ENCODE measurements at places on chromosomes 4 and X.

- no peak for DNase-seq
Measured at GRCh38 chrX:149570668-149571067, 16.6 kb downstream of the MAGEA9B start.

GRCh38 chr4:77956917-77957316 is 94.3 kb downstream of the MRPL1 start:
- no peak for DNase-seq

DNA sequence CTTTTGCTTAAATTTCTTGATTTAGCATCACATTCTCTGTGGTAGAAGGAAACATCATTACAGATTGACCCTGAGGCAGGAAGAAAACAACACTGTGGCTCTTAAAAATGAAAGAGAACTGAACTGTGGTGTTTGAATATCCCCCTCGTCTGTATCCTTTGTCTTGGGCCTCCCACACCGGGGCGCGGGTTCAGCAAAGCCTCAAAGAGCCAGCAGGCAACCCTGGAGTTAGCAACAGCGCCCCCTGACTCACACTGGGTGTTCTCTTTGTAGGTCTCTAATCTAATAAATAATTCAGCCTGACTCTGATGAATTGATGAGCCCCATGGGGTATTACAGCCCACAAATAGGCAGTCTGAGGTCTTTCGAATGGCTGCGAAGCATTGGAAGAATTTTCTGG is 46.1 kb upstream of the CTSO start:
- DNase-seq = no peak

GRCh38 chr4:123390846-123391456 is 5.6 kb upstream of the SPRY1 start:
- no peak for DNase-seq

DNA sequence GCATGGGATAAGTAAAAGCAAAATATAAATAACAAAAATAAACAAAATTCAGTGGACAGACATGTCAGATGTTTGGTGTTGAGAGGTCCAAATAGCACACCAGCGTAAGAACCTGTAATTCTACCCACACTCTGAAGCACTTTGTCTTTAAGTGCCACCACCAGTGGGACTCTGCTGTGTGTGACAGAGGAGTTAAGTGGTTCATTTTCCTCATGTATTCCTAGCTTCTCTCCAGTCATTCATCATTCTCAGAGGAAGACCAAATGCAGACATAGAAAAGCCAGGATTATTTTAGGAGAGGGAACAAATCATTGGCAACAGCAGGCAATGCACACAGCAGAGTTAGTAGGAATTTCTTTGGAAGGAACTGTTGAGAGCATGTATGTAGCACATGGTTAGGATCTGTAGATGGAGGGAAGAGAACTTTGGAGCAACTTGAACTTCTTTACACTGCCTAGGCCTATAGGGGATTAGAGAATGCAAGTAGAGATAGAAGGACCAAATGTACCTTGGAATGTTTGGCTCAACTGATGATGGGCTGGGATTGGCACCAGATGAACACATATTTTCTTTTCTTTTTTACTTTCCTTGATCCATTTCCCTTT is 43.0 kb upstream of the ARHGAP24 start:
- DNase-seq = no peak

- no peak for DNase-seq
Measured at GRCh38 chr4:37734989-37735388, 48.8 kb upstream of the RELL1 start.

- DNase-seq = no peak
Measured at GRCh38 chr4:126955292-126956183, 677.2 kb upstream of the INTU start.

- DNase-seq = no peak
Measured at GRCh38 chr4:38207110-38207457, 246.9 kb downstream of the PTTG2 start.

DNA sequence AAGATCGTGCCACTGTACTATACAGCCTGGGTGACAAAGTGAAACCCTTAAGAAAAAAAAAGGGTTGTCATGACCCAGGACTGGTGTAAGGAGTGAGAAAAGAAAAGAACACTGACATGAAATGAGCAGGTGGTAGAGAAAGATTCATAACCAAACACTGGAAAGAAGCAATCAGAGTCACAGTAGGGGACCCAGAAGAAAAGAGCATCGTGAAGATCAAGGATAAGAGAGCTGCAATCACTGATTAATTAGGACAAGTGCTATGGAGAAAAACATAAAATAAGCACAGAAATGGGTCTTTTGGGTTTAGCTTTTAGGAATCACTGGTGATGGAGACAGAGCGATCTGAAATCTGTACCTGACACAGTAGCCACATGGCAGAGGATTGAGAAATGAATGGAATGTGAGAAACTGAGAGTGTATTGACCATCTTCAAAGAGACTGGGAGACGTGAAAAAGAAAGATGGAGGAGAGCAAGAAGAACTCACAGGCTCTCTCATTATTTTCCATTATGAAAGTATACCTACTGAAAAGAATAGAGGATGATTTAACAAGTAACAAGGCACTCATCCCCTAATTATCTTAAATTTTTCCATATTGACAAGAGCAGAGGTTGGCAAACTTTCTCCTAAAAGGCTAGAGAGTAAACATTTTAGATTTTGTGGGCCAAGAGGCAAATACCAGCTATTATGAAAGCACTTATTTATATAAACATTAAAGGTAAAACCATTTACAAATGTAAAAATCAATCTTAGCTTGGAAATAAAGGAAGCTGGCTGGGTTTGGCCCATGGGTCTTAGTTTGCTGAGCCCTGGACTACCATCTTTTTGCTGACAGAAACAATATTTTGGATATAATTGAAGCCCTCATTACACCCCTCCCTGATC is 7.3 kb downstream of the TMEM154 start:
- no peak for DNase-seq

- no peak for DNase-seq
Measured at GRCh38 chrX:12080265-12080664, 58.0 kb upstream of the FRMPD4 start.

- no peak for DNase-seq
Measured at GRCh38 chr4:29320947-29321620, 1399.1 kb upstream of the PCDH7 start.

DNA sequence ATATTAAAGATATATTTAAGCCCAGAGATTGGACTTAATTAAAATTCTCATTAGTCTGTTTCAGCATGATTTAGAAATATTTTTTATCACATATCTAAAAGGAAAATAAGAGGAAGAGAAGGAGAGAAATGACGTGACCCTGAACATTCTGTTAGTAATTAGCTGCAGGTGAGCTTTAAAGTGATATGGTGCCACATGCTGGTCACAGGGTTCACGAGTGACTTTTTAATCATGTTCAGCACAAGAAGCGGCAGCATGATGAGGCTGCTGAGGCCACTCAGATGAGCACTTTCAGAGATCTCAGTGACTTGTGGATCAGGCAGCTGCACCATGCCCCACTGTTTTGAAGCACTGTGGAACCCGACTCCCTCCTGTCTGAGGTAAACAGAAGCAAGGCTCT is 37.9 kb upstream of the NPY2R start:
- DNase-seq = no peak

- no peak for DNase-seq
Measured at GRCh38 chrX:39205467-39205866, 404.2 kb downstream of the MID1IP1 start.

- no peak for DNase-seq
Measured at GRCh38 chr4:131427000-131427399, 1722.1 kb upstream of the PCDH10 start.

DNA sequence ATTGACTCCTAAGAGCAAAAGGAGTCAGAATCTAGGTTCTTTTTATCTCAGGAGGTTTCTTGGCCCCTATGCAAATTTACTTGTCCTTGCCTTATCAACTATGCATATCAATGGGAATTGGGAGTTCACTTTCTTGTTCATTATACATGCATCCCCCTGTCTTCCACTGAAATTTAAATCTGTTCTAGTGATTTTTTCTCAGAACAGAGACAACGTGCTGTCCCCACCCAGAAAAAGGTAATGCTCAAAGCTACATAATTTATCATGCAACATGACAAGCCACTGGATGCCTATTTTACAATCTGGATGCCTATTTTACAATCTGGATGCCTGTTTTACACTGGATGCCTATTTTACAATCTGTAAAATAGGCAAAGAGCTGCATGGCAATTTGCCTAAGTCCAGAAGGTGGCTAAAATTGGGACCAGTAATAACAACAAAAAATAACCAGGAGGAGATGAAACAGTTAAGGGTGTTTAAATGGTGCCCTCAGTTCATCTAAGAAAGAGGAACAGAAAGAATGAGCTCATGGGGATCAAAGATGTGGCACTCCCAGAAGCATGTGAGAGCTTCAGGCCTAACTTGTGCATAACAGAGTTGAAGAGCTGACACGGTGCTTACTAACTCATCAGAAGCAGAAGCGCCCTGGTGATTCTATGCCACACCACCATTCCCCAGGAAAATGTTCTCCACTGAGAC is 537.8 kb upstream of the BOD1L1 start:
- no peak for DNase-seq

DNA sequence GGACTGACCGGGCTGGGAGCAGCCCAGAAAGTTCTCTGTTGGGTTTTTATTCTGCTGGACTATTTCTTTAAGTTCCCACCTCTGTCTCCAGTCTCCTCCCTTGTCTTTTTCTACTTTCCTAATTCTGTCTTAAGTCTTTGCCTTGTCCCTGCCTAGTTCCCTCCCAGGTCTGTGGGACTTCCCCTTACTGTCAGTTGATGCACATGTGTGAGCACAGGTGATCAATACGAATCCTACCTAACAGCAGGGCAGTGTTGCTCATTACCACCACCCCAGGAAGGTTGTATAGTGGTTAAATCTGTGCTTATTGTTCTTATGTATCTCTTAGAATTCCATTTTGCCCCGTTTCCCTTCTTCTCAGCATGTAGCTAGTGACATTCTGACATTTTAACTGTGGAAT is 62.1 kb downstream of the GALNTL6 start:
- no peak for DNase-seq

GRCh38 chr4:143270256-143270838 is 66.3 kb upstream of the GAB1 start:
- DNase-seq = no peak

DNA sequence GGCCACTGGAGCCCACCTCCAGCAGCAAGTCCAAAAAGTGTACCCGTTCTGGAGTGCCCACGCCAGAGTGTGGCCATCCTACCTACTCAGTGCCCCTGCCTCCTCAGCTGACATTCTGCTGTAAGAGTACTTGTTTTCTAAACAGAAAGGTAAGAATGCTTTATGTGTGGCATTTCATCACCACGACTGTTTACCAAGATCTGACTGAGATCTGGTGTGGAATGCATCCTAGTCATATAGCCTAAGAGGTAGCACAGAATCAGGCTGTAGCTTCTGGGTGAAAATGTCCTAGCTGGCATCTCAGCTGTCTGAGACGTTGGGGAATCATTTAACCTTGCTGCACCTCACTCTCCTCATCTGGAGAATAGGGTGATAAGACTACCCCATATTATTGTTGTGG is 638.7 kb upstream of the TENM3 start:
- DNase-seq = no peak

DNA sequence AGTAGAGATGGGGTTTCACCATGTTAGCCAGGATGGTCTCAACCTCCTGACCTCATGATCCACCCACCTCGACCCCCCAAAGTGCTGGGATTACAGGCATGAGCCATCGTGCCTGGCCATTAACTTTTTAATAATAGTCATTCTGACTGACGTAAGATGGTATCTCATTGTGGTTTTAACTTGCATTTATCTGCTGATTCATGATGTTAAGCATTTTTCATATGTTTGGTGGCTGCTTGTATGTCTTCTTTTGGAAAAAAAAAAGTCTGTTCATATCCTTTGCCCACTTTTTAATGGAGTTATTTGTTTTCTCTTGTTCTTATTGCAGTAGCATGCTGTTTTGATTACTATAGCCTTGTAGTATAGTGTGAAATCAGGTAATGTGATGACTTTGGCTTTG is 45.8 kb downstream of the ANXA10 start:
- no peak for DNase-seq

DNA sequence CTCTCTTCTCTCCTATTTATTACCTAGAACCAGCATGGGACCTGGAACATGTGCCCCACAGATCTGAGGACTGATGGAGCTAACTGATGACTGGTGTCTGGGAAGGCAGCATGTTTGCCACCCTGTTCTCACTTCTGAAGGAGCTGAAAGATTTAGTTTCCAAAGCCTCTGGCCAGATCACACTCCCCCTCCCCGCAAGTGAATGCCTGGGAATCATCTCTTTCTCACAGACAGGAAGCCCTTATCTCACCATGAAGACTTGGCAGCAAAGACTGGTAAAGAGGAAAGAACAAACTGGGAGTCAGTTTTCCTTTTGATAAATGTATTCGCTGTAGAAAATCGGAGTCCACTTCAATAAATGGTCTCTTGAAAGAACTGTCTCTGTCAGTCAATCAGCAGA is 21.0 kb upstream of the PCYT1B start:
- DNase-seq = no peak

GRCh38 chr4:115865736-115866135 is 752.3 kb upstream of the NDST4 start:
- no peak for DNase-seq

GRCh38 chr4:29224911-29225310 is 1495.3 kb upstream of the PCDH7 start:
- no peak for DNase-seq

DNA sequence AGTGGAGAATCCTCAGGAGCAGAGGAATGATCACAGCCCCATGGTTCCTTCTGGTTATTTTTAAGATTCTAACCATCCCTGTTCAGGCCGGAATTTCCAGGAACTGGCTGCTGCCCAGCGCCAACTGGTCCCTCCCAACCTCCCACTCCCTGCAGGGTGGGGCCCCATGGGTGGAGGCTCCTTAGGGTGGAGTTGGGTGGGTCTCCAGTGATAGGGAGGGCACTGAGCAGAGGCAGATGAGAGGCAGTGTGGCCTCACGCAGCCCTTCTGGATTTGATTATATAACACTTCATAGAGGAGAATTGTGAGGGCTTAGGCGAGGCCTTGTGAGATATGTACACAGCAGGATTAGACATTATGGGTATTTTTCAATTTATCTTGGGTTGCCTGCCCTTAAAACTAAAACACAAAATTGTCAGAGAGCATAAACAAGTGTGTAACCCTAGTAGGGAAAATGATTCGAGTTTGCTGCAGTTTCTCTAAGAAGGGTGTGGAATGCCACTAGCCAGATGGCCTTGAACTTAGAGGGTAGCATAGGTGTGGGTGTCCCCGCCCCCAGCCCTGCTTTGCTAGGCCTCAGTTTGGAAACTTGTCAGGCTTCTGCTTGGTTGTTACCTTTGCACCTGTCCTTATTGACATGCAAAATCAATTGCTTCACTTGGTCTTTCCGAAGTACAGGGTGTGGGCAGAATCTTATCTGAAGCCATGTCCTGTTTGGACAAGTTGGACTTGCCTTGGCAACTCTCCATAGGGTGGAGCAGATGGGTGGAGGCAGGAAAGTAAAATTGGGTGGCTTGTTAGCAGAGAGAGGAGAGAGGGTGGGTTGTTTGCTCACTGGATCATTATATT is 9.4 kb downstream of the KLF3 start:
- DNase-seq = no peak

- DNase-seq = no peak
Measured at GRCh38 chrX:139382529-139382928, 148.0 kb upstream of the F9 start.

- no peak for DNase-seq
Measured at GRCh38 chr4:25838526-25838925, 24.3 kb downstream of the SEL1L3 start.
